Esophagus muscularis mucosa (tissue), 4 donors: ENCODE measurements at places on chromosomes 5 and 9. TPM values are rescaled to one million over a fixed set of nuclear protein-coding genes. Genes with fewer than 3 reads are reported as not detected.

CREBRF gene
- 37.8 TPM for total RNA-seq

- H3K36me3 ChIP-seq = no peaks in the 10 kb centered on the region
- no peaks in the 10 kb centered on the region for H3K4me1 ChIP-seq
- H3K27ac ChIP-seq = no peak overlapping the region
Measured at GRCh38 chr5:83589786-83590185, 118.2 kb downstream of the VCAN start.

DNA sequence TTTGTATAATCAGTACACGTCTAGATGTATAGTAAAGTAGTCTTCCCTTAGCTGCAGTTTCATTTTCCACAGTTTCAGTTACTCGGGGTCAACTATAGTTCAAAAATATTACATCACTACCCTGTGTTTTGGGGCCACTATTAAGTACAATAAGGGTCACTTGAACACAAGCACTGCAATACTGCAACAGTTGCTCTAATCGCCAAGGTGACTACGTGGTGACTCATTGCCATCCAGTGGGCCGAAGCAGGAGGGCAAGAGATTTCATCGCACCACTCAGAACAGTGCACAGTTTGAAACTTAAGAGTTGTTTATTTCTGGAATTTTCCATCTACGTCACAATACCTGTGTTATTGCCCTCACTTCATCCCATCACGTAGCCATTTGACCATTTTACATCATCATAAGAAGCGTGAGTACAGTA, at the start of gene ARL14EPL:
TSS of gene ARL14EPL (plus strand) at position 379 of the 424 bp plus-strand sequence. CDS start 18,994 bp downstream, outside the sequence.
- no peaks in the 10 kb centered on the region for H3K36me3 ChIP-seq
- no peak within 1 kb of the TSS for H3K27ac ChIP-seq

DNA sequence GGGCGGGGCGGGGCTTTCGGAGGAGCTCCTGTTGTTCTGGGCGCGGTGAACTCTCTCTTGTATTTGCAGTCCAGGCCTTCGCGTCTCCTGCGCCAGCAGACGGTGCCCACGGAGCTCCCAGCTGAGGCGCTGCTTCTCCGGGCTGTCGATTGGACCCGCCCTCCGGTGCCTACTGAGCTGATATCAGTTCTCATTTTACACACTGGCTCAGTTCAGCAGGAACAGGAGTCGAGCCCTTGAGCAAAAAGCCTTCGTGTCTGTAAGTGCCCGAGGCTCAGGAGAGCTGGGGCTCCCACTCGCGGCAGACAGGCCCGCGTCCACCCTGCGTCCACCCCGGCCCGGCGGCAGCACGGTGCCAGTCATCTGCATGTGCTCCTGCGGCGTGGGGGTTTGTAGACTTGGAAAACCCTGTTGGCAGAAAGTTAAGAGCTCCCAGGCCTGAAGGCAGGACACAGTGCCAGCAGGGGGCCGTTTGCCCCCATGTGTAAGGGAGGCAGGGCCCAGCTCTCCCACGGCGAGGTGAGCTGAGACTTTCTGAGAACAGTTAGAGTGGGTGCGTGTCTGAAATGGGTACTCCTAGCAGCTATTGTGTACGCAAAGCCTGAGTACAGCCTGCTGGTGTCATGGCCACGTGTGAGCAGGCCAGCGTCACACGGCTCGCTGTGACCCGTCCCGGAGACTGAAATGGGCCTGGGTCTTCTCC, 231.5 kb downstream of the FANCC start:
- peaks cover 86% of the 10 kb centered on the region for H3K36me3 ChIP-seq
- DNase-seq = no peak
- H3K4me3 ChIP-seq = no peak overlapping the region
- no peaks in the 10 kb centered on the region for H3K27me3 ChIP-seq
- peaks cover 99% of the 10 kb centered on the region for H3K4me1 ChIP-seq

C9 gene
- not detected for total RNA-seq

SPINK13 gene
- not detected for total RNA-seq

- H3K4me3 ChIP-seq = no peak overlapping the region
- no peak for DNase-seq
- H3K36me3 ChIP-seq = peaks cover 37% of the 10 kb centered on the region
Measured at GRCh38 chr5:80668016-80668969, 13.5 kb upstream of the DHFR start.

MYORG gene
- total RNA-seq = 27.2 TPM

LIX1 gene
- total RNA-seq = 1.2 TPM

GRCh38 chr5:65481171-65481581, 544 bp downstream of the ADAMTS6 start:
- peak overlapping the region; percentile 62 for H3K4me3 ChIP-seq
- H3K27me3 ChIP-seq = no peaks in the 10 kb centered on the region
- H3K4me1 ChIP-seq = peaks cover 30% of the 10 kb centered on the region
- DNase-seq = no peak

DNA sequence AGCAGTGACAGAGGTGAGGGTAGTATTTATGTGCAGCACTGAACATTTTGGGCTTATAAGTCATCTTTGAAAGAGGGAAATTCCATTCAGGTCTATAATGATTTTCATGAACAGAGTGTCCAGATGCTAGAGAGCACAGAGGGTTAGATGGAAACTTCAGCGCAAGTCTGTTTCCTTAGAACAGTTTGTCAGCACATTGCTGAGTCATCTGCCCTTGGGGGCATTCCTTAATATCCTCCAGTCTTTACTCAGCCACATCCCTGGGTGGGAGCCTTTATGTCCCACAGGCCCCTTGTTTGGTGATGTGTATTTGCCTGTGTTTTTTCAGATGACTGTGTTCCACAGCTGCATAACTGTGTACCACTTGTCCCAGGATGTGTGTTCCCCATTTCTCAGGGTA, 138.5 kb upstream of the S1PR3 start:
- no peak for DNase-seq
- no peak overlapping the region for H3K27ac ChIP-seq
- peaks cover 6% of the 10 kb centered on the region for H3K4me1 ChIP-seq

SPAG8 gene
- 0.83 TPM for total RNA-seq

GRCh38 chr5:123868881-123869280, 356.9 kb downstream of the CSNK1G3 start:
- H3K4me1 ChIP-seq = peaks cover 10% of the 10 kb centered on the region
- no peak overlapping the region for H3K27ac ChIP-seq
- H3K4me3 ChIP-seq = no peak overlapping the region
- H3K27me3 ChIP-seq = no peaks in the 10 kb centered on the region
- DNase-seq = no peak

ERMP1 gene
- 9.2 TPM for total RNA-seq
